ENCODE measurements at places on chromosomes 4 and X.
A peak's percentile ranks its signal among the peaks of the same experiment; 100 is the strongest.

DNA sequence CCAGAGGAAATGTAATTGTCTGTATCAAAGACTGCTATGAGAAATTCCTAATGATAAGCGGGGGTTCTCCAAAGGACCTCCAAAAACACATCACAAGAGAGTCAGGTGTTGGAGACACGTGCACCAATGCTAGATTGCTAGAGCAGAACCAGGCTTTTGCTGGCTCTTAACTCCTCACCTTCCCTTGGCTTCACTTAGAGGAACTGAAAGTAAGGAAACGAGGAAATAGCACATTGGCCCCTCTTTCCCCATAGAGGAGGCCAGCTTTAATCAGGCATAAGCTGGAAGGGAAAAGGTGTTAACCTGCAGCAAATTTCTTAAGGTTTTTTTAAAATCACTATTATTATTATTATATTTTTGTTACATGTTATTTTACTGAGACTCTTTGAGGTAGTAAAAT is 13.6 kb downstream of the OTC start:
- no peak for DNase-seq

GRCh38 chr4:134544303-134544770 is 342.7 kb upstream of the PABPC4L start:
- no peak for DNase-seq

DNA sequence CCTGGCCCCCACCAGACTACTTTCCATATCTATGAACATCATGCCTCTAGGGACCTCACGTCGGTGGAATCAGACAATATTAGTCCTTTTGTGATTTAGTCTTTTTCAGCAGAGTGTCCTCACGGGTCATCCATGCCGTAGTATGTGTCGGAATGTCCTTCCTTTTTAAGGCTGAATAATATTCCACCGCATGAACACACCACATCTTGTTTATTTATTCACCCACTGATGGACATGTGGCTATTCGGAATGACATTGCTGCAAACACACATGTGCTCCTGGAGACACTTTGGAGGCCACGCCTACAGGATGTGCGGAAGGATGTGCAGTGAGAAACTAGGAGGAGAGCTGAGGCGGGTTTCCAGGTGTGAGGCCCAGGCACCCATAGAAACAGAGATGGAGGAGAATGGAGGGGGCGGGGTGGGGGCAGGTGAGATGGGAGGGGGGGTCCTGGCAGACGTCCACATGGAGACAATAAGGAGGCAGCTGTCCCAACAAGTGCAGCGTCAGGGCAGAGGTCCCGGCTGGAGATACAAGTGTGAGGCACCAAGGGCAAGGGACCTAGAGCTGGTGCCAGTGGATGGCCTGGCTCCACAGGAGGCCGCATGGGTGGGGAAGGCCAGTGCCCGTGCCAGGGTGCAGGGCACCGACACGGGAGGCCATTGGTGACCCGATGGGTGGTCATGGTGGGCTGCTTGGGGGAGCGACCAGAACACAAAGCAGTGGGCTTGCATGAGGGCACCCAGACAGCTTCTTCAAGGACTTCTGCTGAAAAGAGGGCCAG is 20.7 kb downstream of the ZFYVE28 start:
- DNase-seq = no peak

DNA sequence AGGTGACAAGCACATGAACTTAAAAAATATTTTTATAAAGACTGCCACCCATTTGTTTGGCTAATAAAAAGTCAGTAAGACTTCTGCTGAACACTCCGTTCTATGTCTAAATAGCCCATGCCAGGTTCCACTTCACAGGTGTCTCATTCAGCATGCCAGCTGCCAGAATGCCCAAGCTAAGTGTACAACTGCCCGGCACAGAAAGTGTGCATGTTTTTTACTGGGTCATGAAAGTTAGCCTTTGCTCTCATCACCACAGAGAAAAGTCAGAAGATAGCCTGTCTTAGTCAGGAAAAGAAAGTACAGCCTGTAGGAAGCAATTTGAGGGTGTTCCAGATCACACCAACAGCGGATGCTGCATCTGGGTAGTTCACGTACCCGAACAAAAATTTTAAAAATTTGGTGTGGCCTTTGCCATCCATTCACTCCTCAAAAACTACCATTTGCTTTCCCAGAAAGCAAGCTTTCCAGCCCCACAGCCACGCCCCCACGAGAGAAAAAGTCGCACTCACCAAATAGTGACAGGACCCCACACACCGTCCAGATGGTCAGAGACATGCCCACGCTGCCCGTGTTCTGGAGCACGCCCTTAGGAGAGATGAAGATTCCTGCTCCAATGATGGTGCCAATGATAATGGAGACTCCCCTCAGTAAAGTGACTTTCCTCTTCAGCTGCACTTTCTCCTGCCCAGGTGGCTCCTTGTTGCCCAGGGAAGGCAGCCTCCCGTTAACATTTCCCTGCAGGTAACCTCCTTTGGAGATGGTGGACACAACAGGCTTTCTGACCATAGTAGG is 671 bp downstream of the SLC7A11 start:
- no peak for DNase-seq

DNA sequence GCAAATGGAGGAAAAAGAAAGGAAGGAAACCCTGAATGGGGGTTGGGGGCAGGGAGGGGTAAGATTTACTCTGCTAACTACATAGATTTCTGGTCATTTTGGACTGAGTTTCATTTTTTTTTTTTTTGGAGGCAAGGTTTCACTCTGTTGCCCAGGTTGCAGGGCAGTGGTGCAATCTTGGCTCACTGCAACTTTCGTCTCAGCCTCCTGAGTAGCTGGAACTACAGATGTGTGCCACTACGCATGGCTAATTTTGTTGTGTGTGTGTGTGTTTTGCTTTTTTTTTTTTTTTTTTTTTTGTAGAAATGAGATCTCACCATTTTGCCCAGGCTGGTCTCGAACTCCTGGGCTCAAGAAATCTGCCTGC is 223.5 kb downstream of the APBB2 start:
- DNase-seq = no peak

DNA sequence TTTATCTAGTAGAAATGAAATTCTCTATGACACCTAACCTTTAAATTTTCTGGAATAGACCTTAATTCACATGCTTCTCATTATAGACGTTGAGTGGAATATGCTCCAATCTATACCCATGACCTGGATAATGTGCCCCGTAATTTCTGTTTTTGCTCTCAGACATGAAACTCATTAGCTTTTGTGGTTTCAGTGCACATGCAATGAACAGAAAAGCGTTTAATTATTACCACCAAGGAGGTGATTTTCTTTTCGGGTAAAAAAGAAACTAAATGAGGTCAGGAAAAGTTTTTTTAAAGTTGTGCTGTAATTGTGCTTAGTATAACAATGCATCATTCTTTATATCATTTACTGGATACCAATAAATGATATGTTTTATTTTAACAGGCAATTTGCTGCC is 1703.9 kb upstream of the TENM3 start:
- no peak for DNase-seq

- DNase-seq = no peak
Observed at GRCh38 chr4:77917601-77918000, 55.0 kb downstream of the MRPL1 start.

DNA sequence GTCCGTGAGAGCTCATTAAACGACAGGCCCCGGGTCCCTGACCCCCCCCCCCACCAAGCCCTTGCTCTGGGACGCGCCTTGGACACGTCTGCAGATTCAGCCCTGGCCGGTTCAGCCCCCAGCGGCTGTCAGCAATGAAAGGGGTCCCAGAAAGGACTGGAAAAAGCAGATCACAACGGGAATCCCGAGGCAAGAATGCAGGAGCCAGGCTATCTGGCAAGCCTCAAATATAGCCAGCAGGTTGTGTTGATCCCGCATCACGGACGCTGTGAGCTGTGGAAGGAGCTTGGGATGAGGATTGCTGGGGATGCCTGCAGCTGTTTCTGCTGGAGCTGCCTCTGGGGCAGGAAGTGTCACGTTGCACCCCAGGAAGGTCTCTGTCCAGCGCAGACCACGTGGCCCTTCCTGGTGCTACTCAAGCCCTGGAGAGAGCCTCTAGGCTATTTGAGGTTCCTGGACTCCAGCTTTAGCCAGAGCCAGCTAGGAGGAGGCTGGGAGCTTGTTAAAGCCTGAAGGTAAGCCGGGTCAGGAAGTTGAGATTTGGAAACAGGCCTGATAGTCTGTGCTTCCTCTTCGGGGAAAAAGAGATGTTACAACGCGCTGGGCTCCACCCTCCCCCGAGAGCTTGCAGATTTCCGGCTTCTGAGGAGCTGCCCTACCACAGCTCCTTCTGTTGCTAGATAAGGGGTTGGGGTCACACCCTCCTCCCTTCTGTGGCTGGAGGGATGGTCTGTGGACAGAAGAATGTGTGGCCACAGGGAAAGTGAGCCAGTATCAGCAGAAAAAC is 19.3 kb upstream of the CSF2RA start:
- DNase-seq = peak; percentile 52

DNA sequence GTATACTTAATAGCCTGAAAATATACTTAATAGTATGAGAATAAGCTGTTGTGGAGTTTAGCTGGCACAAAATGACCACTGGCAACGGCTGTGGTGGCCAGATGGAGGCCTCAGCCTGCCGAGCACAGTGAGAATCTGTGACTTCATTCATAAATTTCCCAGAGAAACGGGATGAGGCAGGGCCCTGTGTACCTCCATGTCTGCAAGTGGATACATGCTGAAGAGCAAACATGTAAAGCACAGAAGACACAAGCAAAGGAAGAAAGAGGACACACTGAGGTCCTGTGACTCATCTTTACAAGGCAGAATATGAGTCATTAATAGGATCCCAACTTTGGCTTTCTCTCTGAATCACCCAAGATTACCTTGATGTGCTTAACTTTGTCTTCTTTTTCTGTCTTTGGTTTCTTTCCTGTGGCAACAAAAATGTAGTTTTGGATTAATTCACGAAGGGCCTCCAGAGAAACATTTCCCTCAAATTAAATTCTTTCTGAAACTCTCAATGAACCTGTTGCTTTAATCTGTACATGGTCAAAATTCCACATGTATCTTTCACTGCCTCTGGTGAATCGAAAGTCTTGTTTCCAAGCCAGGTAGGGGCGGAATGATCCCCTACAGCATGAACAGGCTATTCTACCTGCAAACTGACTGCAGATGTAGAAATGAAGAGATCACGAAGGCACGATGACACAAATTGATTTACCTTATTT is 56.4 kb downstream of the IRF2 start:
- no peak for DNase-seq

GRCh38 chr4:168694667-168695066 is 197.8 kb downstream of the PALLD start:
- DNase-seq = no peak

DNA sequence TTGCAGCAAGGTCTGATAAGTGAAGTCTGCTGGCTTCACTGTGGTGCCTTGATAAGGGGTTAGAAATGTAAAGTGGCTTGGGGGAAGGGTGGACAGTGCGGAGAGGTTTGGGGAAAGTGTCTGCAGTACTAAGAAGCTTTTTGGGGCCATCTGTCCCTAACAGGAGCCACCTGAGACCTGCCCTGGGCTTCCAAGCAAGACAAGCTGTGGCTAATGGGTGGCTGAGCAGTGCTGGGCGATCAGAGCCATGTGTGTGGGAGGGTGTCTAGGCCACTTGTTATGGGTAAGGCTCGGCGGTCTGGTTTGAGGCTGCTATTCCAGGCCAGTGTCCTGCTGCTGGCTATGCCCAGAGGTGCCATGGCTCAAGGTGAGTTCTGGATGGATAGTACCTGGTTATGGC is 185.4 kb upstream of the MTMR8 start:
- DNase-seq = no peak

DNA sequence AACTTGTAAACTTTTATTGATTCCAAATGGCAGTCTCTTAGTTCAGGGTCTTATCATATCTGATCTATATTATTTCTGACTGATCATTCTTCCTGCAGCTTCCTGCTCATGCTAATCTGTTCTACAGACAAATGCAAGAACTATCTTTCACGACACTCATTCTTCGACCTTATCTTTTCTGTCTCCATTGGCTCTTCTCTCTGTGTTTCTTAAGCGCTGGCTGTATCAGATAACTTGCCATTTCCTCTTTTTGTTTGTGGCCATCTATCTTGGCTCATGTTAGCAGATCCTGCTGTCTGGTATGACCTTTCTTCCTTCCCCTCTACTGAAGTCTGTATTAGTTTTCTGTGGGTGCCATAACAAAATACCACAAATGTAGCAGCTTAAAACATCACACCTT is 230.5 kb upstream of the PUDP start:
- DNase-seq = no peak

- no peak for DNase-seq
Observed at GRCh38 chrX:106874075-106874474, 29.1 kb downstream of the RIPPLY1 start.

DNA sequence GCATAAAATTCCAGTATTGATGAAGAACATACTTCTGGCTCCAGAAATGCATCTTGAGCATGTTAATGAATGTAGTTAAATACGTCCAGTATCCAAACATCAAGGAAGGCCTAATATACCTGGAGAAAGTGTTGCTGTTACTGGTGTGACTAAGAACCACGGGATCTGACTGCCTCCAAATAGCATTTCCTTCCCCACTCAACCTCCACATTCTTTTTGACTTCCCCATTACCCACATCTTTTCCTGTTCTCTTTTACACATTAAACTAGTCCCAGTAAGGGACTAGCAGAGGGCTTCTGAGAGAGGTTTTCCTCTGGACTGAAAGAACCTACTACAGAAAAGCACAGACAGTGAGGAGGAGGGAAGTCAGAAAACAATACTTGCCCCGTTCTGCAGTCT is 482.8 kb upstream of the HTR2C start:
- DNase-seq = no peak

- DNase-seq = no peak
Observed at GRCh38 chr4:84243685-84244084, 255.4 kb downstream of the NKX6-1 start.

GRCh38 chrX:123291623-123292022 is 107.5 kb downstream of the GRIA3 start:
- no peak for DNase-seq

DNA sequence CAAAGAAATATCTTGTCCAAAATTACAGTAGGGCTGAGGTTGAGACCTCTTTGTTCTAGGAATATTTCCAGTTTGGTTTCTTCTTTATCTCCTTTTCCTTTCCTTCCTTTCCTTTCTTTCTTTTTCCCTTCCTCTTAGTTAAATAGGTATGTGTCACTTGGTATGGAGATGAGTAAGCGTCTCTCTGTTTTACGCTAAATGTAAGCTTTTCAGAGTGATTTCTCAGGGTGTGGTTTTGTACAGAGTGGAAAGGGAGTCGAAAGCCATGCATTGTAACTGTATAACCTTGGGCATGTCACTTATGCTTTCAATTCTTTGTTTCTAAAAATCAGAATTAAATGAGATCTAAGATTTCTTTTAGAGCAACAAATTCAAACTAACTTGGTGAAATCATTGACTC is 54.8 kb downstream of the TLL1 start:
- DNase-seq = no peak

DNA sequence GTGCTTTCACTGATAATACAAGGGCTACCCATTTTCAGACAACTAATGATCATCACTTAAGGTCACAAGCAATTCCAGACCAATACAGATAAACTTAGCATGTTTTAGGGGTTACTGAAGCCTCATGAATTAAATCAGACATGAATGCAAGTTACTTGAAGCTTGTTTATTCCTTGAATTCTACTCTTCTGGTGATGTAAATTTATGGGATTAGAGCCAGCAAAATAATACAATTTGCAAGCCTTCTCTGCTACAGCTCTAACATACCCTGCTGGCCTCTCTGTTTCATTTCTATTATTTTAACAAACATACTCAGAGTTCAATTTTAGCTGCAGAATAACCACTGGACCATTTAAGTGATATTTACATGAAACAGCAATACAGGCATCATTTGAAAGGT is 60.7 kb downstream of the PCDH19 start:
- DNase-seq = no peak

Measured in stimulated activated CD4-positive, alpha-beta T cell treated with anti-CD3 and anti-CD28 coated beads, Interleukin-1b, Interleukin-23, amount 100 ng/mL, for 48 hours (primary cell).